ENCODE measurements at places on chromosomes 6 and 20.

DNA sequence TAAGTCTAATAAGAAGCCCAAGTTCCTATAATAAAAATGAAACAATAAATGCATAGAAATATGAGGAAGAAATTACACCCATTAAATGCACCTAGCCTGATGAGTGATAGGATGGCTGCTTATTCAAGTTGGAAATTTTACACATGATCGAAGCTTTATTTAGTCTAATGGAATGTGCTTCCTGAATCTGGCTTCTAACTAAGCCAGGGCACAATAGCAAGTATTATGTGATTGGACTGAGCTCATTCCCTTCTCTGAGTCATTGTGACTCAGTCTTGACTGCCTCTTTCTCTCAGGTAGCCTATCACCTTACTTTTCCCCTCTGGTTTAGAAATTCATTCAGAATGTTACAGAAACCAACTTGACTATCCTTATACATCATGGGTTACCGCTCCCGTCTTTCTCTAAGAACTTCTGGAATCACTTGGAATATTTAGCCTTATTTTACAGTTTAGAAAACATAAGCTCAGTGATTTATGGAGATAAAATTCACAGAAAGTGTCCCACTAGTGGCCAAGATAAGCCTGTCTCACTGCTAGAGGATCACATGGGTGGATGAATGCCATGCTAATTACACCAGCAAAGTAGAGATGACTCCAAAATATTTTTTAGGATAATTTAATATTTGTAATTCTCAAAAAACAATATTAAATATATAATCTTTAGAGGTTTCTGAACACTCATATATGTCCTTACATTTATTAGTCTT is 505.3 kb upstream of the JAG1 start:
- no peak overlapping the region for H3K27ac ChIP-seq
- H3K4me3 ChIP-seq, result no peak overlapping the region
- DNase-seq, result no peak
- H3K36me3 ChIP-seq, result no peaks in the 10 kb centered on the region
- H3K27me3 ChIP-seq, result no peaks in the 10 kb centered on the region

DNA sequence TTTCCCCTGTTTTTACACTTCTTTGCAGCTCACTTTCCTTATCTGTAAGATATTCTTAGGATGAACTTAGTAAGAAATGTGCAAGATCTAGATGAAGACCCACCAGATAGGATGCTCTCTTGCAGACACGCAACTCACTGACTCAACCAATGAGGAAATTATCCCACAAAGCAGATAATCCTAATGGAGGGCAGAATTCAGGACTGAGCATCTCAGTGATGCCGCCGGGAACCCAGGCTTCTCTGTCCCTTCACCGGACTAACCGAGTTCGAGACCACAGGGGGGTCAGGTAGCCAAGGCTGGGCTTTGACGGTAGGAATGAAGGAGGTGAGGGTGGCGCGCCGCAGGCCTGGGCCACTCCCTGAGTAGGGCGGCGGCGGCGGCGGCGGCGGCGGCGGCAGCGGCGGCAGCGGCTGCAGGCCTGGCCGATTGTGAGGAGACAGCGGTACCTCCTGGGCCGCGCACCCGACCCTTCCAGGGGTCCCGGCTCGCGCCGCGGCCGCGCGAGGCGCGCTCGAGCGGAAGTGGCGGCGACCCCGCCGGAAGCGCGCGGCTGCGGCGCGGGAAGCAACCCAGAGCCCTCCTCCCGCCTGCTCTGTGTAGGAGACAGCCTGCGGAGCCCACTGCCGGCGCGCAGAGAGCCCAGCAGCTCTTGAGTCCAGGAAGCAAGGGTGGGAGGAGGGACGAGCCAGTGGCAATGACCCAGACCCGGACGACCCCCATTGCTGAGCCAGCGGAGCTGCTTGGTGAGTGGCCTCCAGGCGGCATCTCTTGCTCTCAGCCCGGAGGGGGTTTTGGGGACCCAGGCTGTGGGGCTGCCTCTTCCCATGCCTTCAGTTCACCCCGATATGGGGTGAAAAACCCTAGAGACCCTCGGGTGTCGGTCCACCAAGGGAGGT is at the start of gene KHDC1:
Gene KHDC1, minus strand, starts transcription at position 526 of the 899 bp plus-strand sequence. CDS start 20,679 bp downstream, outside the sequence.
- peak within 1 kb of the TSS; percentile 70 for H3K27ac ChIP-seq
- peak within 1 kb of the TSS; percentile 85 for H3K4me3 ChIP-seq
- DNase-seq, result peak; percentile 66
- peaks cover 16% of the 10 kb centered on the region for H3K36me3 ChIP-seq
- peaks cover 26% of the 10 kb centered on the region for H3K4me1 ChIP-seq
- H3K27me3 ChIP-seq, result no peaks in the 10 kb centered on the region

GRCh38 chr6:18412644-18413043 is 25.5 kb downstream of the RNF144B start:
- H3K4me3 ChIP-seq, result no peak overlapping the region
- peaks cover 37% of the 10 kb centered on the region for H3K4me1 ChIP-seq
- no peak for DNase-seq
- no peaks in the 10 kb centered on the region for H3K27me3 ChIP-seq
- peak overlapping the region; percentile 31 for H3K27ac ChIP-seq

DNA sequence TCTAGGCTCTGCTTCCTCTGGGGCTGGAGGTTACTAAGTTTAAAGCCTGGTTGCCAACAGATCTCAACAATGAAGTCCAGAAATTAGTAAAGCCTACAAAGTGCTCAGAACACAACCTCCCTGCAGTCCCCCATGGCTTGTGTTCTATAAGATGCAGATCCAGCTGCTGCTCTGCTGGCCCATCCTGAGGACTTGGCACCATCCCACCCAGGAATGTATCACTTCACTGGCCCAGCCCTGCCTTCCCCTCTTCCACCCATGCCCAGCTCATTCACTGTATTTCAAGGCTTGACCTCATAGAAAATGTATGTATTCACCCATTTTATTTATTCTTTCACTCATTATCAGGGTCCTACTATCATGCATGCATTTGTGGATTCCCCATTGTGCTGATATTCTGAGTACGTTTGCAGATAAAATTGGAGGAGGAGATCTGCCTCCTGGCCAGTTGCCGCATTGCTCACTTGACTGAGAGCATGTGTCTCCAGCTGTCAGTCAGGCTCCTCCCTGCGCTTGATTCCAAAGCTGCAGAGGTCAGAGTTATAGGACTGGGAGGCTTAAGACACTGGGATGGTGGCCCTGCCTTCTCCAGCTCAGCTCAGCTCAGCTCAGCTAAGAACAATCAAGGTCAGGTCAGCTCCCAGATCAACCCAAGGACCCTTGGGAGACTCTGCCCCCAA is 104.8 kb downstream of the MAFB start:
- no peak for DNase-seq
- no peak overlapping the region for H3K4me3 ChIP-seq
- H3K4me1 ChIP-seq, result no peaks in the 10 kb centered on the region
- H3K27ac ChIP-seq, result no peak overlapping the region
- H3K36me3 ChIP-seq, result no peaks in the 10 kb centered on the region
- no peaks in the 10 kb centered on the region for H3K27me3 ChIP-seq

- H3K4me1 ChIP-seq, result peaks cover 39% of the 10 kb centered on the region
- no peak for DNase-seq
- no peaks in the 10 kb centered on the region for H3K27me3 ChIP-seq
- peak overlapping the region; percentile 56 for H3K27ac ChIP-seq
- no peaks in the 10 kb centered on the region for H3K36me3 ChIP-seq
Measured at GRCh38 chr6:37134396-37135191, 35.4 kb upstream of the PIM1 start.
